AG09309 (cell line): ENCODE measurements at places on chromosomes 4 and X.
A peak's percentile ranks its signal among the peaks of the same experiment; 100 is the strongest.

- no peak for DNase-seq
These were observed 146.5 kb downstream of the NDST3 start for GRCh38 chr4:118180776-118181175.

DNA sequence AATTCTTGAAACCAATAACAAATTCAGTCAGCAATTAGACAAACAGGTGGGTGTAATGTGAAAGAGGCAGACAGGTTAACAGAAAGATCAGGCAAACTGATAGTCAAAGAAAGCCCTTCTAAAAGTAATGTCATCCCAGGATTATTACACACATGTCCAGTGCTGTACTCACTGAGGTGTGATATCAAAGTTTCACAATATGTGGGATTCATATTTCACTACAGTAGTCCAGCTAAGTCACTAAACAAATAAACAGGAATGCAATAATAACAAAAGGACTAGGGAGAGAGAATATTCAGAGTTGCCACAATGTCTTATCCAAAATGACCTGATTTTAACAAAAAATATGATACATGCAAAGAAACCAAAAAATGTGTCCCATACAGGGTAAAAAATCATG lies 787.5 kb downstream of the FSTL5 start:
- no peak for DNase-seq

DNA sequence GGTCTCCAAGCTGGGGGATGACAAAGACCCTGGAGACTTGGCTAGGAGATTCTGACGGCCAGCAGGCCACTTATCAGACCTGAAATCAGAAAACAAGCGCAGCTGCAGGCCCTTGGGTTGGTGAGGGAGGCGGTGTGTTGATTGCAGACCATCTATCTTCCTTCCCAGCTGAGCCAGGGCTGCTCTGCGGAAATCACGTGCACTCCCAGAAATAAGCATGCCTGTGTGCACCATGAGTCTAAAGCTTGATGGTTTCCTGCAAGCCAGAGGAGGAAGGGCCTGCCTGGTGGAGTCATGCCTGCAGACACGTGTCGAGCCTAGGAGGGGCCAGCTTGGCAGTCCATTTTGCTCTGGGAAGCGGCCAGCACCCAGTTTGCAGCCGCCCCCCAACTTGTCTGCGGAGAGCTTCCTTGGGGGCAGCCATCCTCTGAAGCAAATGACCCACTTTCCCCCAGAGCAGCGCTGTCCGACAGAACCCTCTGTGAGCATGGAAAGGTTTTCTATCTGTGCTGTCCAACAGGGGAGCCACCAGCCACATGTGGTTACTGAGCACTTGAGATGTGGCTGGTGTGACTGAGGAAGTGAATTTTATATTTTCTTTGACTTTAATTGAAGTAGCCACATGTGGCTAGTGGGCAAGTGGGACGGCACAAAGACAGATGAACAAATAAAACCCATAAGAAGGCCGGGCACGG lies 175.7 kb upstream of the BCOR start:
- no peak for DNase-seq

DNA sequence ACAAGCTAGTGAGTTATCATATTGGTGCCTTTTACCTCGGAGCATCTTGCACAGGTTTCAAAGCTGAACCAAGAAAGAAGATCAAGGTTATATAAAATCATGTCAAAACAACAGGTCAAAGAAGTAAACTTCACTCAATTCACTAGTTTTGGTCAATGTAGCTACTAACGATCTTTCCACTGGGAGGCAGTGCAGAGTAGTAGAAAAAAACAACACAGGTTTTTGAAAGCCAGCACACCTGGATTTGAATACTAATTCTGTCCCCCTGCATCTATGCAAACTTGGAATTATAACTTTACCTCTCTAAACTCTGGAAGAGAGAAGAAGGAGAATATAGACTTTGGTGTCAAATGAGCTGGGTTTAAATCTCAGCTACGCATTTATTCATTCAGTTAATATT lies 266.1 kb downstream of the GRIA3 start:
- DNase-seq, result no peak

DNA sequence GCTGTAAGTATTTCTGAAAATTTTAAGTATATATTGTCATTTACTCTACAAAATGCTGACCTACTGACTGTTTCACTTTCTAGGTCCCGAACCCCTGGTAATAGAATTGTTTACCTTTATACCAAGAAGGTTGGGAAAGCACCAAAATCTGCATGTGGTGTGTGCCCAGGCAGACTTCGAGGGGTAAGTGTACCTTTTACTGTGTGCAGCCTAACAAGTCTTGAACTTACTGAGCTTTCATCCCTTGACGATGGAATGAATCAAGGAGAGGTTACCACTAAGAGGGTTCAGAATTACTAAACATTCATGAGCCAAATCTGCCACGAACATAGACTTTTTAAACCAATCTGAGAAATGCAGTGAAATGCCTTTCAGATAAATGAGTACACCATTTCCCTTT lies 1.6 kb downstream of the RPL34 start:
- DNase-seq, result no peak

- no peak for DNase-seq
These were observed 3.6 kb downstream of the STARD8 start for GRCh38 chrX:68651110-68651509.

DNA sequence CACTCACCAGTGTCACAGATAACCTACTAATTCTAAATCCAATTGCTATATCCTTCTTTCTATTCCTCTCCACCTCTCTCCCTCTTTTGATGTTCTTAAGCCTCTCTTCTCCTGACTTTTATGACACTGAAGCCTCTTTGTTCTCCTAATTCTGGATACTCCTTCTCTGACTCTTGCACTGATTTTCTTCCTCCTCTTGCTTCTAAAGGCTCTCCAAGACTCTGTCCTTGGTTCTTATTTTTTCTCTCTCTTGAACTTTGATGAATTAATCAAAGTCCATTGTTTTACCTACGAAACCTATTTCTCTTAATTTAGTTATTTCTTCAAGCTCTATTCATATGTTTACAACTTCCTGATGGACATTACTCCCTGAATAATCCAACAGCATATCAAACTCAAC lies 95.7 kb upstream of the TSPAN7 start:
- no peak for DNase-seq

DNA sequence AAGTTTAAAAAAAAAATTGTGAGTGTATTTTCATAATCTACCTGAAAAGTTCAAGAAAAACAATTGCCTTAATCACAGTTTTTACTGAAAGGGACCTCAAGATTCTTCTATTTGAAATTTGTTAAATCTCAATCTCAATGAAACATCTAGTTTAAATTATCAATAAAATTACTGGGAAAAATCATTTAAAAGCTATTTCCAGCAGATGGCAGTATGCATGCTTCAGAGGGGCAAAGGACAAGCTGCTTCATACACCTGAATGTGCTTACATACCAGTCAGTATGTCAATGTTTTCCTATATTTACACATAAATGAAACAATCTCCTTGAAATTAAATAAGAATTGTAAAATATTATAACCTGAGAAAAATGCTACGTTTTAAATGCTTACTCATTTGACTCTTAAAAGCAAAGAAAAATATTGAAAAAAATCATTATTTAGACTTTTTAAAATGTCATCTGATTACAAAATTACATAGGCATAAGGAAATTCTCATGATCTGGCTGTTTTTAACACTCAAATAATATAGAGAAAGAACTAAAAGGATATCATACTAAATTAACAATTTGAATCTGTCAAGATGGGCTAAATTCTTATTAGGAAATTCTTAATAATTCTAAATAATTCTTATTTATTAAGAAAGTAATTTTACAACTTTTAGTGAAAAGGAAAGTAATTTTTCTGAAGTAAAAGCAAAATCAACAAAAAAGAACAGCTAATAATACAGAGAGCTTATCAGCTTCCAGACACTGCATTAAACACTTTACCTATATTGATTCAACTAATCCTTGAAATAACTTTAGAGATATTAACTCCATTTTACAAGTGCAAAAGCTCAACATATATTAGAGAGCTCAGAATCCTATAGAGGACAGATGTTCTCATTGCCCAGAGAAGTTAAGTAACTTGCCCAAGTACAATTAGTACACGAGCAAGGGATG lies 242.1 kb downstream of the ADAMTS3 start:
- no peak for DNase-seq

GRCh38 chrX:80098038-80098437 lies 83.5 kb downstream of the TBX22 start:
- no peak for DNase-seq

- DNase-seq, result no peak
These were observed 12.0 kb upstream of the RTL9 start for GRCh38 chrX:110346681-110347080.

- DNase-seq, result no peak
These were observed 45.2 kb upstream of the TRIM2 start for GRCh38 chr4:153159016-153159415.

GRCh38 chr4:139884438-139884837 lies 218.8 kb downstream of the MGST2 start:
- no peak for DNase-seq

GRCh38 chrX:139298437-139298836 lies 232.1 kb upstream of the F9 start:
- DNase-seq, result no peak

GRCh38 chr4:99647071-99647470 lies 10.6 kb downstream of the C4orf54 start:
- DNase-seq, result no peak

- no peak for DNase-seq
These were observed 108.8 kb downstream of the NHSL2 start for GRCh38 chrX:72019487-72019886.

GRCh38 chrX:136584545-136584944 lies 52.5 kb downstream of the VGLL1 start:
- DNase-seq, result no peak

DNA sequence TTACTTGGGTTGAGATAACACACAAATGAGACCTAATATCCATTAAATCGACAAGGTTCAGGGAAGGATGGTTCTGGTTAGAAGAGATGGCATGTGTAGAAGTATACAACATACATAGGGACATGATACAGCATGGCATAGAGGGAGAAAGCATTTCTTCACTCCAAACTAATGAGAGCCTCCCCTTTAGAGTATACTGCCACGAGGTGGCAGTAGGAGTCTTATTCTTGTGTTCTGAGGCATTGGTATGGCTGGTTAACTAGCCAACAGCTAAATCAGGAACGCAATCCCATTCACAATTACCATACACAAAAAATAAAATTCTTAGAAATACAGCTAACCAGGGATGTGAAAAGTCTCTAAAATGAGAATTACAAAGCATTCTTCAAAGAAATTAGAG lies 29.1 kb upstream of the TRO start:
- DNase-seq, result peak; percentile 2

DNA sequence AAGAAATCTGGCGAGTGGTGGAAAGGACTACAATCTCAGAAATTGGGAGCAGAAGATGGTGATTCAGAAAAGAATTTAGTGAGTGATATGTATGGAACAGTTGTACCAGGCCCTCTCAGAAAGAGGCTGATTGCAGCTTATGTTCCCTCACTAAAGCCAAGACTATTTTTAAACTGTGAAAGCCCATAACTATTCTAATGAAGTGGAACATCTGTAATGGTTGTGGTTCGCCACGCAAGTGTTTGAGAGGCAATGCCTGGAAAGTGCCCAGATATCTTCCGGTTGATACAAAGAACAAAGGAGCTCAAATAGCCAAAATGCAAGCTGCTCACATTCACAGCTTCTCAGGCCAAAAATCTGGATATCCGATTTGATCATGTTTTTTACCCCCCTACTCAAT lies 1250.7 kb downstream of the RAPGEF2 start:
- DNase-seq, result no peak

- no peak for DNase-seq
These were observed 5.2 kb downstream of the ABLIM2 start for GRCh38 chr4:8153441-8153840.

- no peak for DNase-seq
These were observed 578 bp downstream of the APOOL start for GRCh38 chrX:85004255-85004654.

GRCh38 chr4:1374706-1375045 lies 27.7 kb downstream of the UVSSA start:
- no peak for DNase-seq

GRCh38 chr4:90254357-90254756 lies 127.2 kb downstream of the CCSER1 start:
- DNase-seq, result no peak

DNA sequence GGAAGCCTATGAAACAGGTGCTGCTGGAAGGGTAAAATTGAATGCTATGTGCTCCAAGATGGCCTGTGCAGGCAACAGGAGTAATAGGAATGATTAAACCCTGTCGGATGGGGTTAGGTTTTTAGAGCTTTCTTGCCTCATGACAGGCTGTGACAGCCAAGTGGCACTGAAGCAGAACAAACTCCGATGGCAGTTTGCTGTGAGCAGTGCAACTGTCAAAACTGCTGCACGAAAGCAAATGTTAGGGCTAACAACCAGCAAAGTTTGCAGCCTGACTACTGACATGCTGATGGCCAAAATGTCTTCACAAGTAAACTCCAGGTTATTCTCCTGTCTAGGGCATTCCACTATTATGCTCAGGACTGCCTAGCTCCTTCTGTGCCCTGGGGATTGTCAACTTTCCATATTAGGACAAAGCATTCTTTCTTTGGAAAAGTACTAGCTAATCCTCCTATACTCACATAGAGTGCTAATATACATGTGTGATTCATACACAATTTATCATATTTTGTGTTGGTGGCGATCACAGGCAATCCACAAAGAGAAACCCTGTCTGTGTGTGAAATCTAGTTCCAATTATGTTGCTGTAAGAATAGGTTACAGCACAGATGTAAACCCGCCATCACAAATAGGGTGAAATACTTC lies 486.6 kb upstream of the TENM3 start:
- no peak for DNase-seq

GRCh38 chr4:2804449-2804972 lies 11.6 kb downstream of the SH3BP2 start:
- no peak for DNase-seq

- no peak for DNase-seq
These were observed 41.6 kb downstream of the AR start for GRCh38 chrX:67585401-67585800.

DNA sequence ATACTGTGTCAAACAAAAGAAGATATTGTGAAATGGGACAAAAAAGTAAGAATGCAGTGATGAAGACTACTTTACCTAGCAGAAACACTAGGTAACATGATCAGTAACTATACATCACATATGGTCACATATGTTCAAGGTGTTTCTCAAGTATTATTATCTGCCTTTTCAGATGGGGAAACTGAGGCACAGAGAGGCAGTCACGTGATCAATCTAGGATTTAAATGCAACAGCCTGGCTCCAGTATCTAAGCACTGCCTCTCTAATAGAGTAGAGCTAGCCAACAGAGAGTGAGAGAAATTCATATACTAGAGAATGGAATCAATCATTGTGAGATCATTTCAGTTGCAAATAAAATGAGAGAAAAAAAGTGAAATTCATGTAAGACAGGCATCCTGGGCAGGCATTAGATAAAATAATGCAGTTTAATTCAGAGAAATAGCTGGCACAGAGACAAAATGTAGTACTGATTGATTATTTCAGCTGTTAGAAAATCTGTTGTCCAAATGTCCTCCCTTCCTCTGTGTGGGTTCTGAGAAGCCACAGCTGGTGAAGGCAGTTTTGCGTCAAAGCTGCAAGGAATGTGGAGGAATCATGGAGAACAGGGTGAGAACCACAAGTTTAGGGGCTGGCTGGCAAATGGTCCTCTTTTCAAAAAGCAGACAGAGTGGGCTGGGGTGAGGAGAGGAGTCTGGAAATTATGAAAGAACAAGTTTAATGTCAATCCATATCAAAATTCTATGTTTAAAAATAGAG lies 26.0 kb downstream of the SMIM43 start:
- DNase-seq, result no peak

GRCh38 chr4:115515366-115515765 lies 401.9 kb upstream of the NDST4 start:
- no peak for DNase-seq

GRCh38 chr4:69984030-69984443 lies 11.7 kb upstream of the STATH start:
- DNase-seq, result no peak
